ENCODE measurements at places on chromosomes 5 and 9. TPM values are rescaled to one million over a fixed set of nuclear protein-coding genes. Genes with fewer than 3 reads are reported as not detected.

Gene FBP2
- polyA plus RNA-seq, result not detected

Gene IFNK
- not detected for polyA plus RNA-seq

Gene SPATA6L
- polyA plus RNA-seq, result 0.49 TPM

Gene ZBTB43
- 7.0 TPM for polyA plus RNA-seq

Gene ANKRD20A1
- not detected for polyA plus RNA-seq

Gene ZDHHC11B
- polyA plus RNA-seq, result not detected

Gene ANKRD55
- polyA plus RNA-seq, result not detected

Gene TMOD1
- 1.7 TPM for polyA plus RNA-seq

Gene ABO
- not detected for polyA plus RNA-seq

Gene SKIC3
- polyA plus RNA-seq, result 50.2 TPM

Gene PRLR
- not detected for polyA plus RNA-seq

Gene DENND4C
- polyA plus RNA-seq, result 49.1 TPM

Gene PCDHA6
- not detected for polyA plus RNA-seq

Gene MXD3
- 4.2 TPM for polyA plus RNA-seq

Gene LCN15
- polyA plus RNA-seq, result not detected

Gene FRMD3
- polyA plus RNA-seq, result 2.6 TPM

Gene RGS7BP
- not detected for polyA plus RNA-seq

Gene PDLIM4
- polyA plus RNA-seq, result not detected

Gene MRPL36
- polyA plus RNA-seq, result 142 TPM

Gene SREK1
- polyA plus RNA-seq, result 27.4 TPM

Gene HMCN2
- not detected for polyA plus RNA-seq

Gene ZNF366
- not detected for polyA plus RNA-seq

Gene ACOT12
- not detected for polyA plus RNA-seq

Gene NPR2
- polyA plus RNA-seq, result not detected

Gene NSG2
- not detected for polyA plus RNA-seq

Gene GABRA6
- polyA plus RNA-seq, result not detected

Gene CCT5
- polyA plus RNA-seq, result 182 TPM

Gene LCN12
- not detected for polyA plus RNA-seq

Gene SPINK14
- polyA plus RNA-seq, result not detected

Gene PCDHB11
- polyA plus RNA-seq, result not detected

Gene NRARP
- polyA plus RNA-seq, result not detected

Gene TMEM215
- not detected for polyA plus RNA-seq

Gene SLC34A3
- not detected for polyA plus RNA-seq

Gene WNT8A
- not detected for polyA plus RNA-seq

Measured in immature natural killer cell (primary cell).